ENCODE measurements at places on chromosomes 2 and 18. TPM values are rescaled to one million over a fixed set of nuclear protein-coding genes. Genes with fewer than 3 reads are reported as not detected.

- DNase-seq, result no peak
Measured at GRCh38 chr2:209917154-209917771, 85.2 kb upstream of the RPE start.

- DNase-seq, result no peak
Measured at GRCh38 chr18:69584429-69584828, 183.7 kb downstream of the DOK6 start.

GRCh38 chr2:200451511-200451910, 58.4 kb downstream of the KCTD18 start:
- DNase-seq, result no peak

DNA sequence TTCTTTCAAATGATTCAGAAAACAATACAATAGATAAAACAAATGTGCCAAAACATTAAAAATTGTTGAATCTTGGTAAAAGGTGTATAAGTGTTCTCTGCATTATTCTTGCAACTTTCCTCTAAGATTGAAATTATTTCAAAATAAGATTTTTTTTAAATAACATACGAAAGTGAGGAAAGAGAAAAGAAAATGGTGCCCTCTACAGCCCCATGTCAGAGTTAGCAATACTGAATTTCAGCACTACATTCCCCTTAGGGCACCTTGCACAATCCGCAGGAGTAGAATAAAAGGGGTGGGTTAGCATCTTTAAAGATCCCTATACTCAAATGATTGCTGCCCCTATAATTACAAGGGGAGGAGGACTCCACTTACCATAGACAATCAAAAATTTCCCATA, 433.7 kb downstream of the BCL11A start:
- DNase-seq, result no peak

GRCh38 chr18:44682871-44683221, 2.2 kb downstream of the SETBP1 start:
- peak; percentile 80 for DNase-seq

GRCh38 chr2:106062627-106063026, 131.5 kb downstream of the UXS1 start:
- DNase-seq, result peak; percentile 81

GRCh38 chr18:5524660-5525059, 19.1 kb downstream of the EPB41L3 start:
- DNase-seq, result no peak

Gene FBLN7
- 9.5 TPM for total RNA-seq

Gene MYO5B
- 12.8 TPM for total RNA-seq

Gene PAIP2B
- total RNA-seq, result 16.2 TPM
